ENCODE measurements at places on chromosomes 11 and 22. TPM values are rescaled to one million over a fixed set of nuclear protein-coding genes. Genes with fewer than 3 reads are reported as not detected.

LMO2 gene
- 0.58 TPM for total RNA-seq

TTC36 gene
- total RNA-seq = 1.1 TPM

CDCA5 gene
- total RNA-seq = 0.64 TPM

C11orf91 gene
- total RNA-seq = 0.49 TPM

CTTN gene
- 1.5 TPM for total RNA-seq

GDPD4 gene
- total RNA-seq = not detected

Measured in CD4-positive, alpha-beta memory T cell (primary cell).